Activated CD4-positive, alpha-beta T cell treated with anti-CD3 and anti-CD28 coated beads for 4 hours (primary cell): ENCODE measurements at places on chromosomes 3 and 15.

DNA sequence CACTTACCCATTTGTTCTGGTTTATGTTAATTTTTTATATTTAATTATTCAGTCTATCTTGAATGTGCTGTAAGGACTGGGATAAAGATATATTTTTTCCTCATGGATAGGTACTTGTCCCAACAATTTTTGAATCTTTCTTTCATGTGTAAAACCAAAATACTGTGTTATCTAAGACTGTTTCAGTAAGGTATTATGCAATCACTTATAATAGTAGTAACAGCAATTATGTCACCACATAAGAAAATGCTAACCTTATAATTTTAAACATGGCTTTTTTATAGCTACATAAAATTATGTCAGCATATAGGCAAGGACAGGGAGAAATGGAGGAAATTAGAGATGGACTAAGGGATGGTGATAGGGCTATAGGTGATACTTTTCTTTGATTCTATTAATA lies 2.9 kb upstream of the CTDSPL start:
- DNase-seq, result no peak

DNA sequence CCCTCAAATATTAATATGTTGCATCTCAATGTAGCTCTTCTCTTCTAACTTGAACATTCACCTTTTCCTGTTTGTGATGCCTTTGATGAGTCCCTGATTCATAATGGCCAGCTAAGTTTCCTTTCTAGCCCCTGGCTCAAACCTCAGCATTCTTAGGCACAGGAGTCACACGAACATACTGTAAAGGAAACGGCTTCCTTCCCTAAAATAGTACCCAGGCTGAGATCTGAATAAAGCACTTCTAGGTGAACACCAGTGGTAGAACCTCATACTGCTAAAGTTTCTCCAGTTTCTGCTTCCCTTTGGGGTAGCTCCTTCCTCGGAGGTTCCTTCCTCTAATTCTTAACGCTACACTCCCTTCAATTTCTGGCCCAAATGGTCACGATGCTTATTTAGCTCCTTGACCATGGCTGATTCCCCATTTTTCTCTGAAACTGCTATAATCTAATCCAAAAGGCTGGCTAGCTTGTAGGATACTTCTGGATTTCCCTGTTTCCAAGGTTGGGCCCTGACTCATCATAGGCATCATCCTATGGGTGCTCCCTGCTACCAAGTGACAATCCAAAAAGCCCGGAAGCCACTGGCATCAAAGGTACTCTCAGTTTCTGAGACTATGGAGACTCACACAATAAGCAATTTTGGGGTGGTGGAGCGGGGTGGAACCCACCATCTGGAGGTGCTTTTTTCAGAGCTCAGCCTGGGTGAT lies 2.4 kb downstream of the ANAPC13 start:
- no peak for DNase-seq

- DNase-seq, result peak; percentile 68
Measured at GRCh38 chr3:108090049-108090700, 656 bp downstream of the CD47 start.

GRCh38 chr15:31273258-31273941 lies 53.2 kb upstream of the KLF13 start:
- DNase-seq, result no peak

GRCh38 chr15:43919540-43920253 lies 92.9 kb downstream of the WDR76 start:
- DNase-seq, result no peak

DNA sequence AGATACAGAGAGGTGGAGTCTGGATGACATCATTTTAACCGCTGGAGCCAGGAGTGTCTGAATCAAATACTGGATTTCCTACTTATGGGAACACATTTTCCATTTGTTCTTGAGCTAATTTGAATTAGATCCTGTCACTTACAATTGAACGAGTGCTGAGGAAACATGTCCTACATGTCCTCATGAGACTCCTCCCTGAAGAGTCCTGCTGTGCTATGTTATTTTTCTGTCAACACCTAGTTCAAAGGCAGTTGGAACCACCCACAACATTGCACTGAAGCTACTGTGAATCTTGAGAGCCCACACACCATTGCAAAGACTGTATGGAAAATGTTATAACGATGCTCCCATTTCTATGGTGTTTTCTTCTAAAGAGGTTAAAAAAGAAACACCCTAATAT lies 123.5 kb upstream of the CRBN start:
- no peak for DNase-seq

DNA sequence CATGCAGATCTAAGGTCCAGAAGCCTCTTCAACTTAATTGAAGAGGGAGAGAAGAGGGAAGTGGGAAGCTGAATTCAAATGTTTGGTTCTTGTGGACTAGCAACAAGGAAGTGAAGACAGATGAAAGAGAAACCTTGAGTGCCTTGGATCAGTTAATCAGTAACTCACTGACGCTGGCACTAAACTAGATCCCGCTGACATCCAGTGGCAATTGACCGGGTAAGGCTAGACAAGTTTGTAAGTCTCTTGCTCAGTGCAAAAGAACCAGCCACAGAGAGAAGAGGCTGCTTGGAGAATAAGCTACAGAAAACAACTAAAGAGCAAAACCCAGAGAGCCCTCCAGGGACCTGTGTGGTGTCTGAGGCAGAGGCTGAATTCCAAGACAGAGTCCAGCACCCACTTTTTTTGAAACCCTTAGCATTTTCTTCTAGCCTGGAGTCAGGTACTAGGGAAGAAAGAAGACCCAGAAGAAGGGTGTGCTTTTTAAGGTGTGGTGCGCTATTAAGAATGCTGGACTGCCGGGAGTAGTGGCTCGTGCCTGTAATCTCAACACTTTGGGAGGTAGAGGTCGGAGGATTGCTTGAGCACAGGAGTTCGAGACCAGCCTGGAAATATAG lies 6.9 kb downstream of the PLCH1 start:
- DNase-seq, result no peak
